Activated T-helper 1 cell treated with Interleukin-2 at 50 U/mL for 16 hours (primary cell): ENCODE measurements at places on chromosomes 12 and 14.

DNA sequence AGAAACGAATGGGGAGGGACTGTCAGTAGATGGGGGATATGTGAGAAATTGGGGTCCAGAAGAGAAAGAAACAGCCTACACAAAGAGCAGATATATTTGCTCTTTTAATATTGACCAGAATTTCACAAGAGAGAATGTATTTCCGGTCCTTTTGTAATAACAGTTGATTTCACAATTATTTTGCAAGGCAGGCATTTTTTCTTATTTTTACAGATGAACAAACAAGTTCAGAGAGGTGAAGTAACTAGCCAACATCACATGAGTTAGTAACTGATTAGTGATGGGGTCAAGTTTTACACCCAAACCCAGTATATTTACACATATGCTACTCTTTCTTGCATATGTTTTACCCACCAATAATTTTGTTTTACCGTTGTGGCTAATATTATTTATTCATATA lies 188.2 kb downstream of the NAV3 start:
- DNase-seq, result no peak

DNA sequence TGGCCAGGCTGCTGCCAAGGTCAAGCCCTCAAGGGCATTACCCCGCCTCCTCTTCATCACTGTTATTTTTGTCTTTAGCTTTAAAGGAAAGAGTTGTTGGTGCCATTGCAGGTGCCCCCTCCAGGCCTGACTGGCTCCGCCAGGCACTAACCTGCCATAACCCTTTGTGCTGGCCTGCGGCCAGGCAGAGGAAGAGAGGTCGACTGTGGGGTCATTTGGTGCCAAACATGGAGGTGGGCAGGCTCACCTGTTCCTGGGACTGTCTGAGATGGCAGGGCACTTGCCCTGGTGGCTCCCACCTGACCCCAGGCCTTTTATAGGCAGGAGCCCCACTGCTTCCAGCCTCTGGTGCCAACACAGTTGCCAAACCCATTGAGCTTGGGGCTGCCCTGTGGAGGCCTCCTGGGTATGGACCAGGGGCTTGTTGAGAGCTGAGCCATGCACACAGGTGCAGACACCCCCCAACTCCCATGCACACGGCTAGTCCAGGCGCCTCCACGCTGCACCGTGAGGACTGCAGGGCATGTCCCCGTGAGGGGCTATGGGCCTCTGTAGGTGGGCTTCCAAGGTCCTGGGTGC lies 29.4 kb upstream of the PLD4 start:
- DNase-seq, result no peak

DNA sequence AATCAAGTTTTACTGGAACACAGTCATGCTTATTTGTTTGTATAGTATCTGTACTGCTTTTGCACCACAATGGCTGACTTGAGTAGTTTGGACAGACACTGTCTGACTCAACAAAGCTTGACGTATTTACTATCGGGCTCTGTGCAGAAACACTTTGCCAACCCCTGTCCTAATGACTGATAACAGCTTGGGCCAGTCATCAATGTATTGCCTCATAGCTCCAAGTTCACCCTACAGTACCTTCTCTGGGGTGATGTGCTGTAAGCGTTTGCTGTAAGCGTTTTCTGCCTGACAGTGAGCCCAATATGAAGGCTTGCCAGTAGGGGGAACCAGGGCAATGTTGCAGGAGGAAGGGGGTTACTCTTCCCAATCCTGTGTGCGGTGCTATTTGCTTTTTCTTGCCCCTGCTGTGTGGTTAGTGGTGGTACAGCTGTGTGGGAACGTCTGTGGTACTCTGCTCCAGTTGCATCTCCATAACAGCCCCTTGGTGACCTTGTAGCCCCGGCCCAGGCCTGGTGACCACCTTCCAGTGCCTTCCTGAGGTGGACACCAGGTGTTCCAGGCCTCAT lies 5.4 kb upstream of the CCDC177 start:
- no peak for DNase-seq

- DNase-seq, result no peak
These were observed 58.9 kb downstream of the FBXO34 start for GRCh38 chr14:55329999-55330710.

DNA sequence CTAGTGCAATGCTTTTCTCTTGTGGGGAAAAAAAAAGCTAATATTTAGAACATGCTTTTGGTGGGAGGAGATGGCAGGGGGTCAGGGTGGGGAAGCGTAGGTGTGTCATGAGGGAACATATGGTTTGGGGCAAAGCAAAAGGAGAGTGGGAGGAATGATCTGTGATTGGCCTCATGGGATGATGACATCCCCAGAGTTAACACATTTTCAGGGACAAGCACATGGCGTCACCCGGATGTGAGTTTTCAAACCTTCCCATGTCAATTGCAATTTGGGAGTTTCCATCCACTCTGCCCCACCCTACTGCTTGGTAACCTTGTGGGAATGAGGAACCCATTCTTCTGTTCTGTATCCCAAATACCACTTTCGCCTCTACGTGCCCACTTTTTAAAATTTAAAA lies 164.2 kb downstream of the SSPN start:
- no peak for DNase-seq

DNA sequence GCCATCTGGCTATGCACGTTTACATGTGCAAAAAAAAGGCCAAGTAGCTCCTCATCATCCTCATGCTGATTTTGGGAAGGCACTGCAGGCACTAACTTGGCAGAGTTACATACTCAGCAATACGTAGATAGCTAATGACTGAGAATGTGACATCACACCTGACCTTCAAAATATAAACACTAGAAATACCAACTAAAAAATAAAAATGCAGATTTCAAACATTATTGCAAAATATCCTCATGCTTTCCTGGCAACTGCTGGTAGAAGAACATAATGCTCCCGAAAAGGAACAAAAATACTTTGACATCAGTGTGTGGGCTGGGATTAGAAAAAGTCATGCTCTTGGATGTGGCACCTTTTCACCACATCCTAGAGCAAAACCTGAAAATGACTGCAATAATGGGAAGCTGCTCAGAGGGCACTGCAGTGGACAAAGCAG lies 153.2 kb upstream of the ABCD2 start:
- no peak for DNase-seq

DNA sequence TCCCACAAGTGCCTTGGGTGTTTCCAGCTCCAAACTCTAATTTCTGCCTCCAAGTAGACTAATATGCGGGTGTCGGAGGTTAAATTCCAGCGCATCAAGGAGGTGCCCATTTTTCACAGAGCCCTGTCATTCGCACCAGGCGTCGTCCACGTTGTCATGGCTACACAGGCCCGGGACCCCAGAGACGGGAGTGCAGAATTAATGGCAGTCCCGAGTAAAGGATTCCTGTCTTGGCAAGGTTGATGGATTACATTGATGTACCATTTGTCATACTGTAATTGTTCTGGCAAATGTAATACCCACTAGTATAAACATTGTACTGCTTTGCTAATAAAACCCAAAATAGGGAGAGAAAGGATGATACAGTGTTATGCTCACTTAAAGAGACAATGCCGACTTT lies 222.9 kb upstream of the MYL2 start:
- DNase-seq, result no peak

- DNase-seq, result no peak
These were observed 302.0 kb upstream of the SYT1 start for GRCh38 chr12:78562368-78563205.

DNA sequence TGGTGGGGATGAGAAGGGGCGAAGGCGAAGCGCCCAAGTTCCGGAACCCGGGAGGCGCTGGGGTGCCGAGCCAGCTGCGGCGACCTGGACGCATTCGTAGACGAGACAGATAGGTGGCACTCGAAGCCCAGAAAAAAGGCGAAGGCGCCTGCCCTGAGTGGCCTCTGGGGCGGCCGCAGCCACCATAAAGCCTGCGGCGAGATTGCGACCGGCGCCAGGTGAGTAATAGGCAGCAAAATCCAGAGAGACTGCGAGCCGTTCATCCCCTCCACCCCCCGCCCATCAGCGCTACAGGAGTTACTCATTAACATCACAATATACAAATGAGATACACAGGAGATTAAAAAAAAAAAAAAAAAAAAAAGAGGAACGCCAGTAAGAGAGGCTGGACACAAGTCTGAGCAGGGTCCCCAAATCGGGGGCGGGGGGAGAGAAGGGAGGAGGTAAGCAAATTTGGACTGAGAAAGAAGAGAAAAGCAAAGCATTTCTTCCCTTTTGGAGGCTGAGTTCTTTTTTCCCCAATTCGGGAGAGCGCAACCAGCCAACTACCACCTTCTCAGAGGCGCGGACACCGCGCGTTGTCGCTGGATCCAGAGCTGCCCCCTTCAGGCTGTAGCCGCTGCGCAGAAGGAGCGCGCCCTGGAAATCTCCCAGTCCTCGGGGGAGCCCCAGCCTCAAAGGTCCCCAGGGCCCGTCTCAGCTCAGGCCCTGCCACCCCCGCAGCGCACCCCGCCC lies 15.7 kb downstream of the TBX3 start:
- no peak for DNase-seq

DNA sequence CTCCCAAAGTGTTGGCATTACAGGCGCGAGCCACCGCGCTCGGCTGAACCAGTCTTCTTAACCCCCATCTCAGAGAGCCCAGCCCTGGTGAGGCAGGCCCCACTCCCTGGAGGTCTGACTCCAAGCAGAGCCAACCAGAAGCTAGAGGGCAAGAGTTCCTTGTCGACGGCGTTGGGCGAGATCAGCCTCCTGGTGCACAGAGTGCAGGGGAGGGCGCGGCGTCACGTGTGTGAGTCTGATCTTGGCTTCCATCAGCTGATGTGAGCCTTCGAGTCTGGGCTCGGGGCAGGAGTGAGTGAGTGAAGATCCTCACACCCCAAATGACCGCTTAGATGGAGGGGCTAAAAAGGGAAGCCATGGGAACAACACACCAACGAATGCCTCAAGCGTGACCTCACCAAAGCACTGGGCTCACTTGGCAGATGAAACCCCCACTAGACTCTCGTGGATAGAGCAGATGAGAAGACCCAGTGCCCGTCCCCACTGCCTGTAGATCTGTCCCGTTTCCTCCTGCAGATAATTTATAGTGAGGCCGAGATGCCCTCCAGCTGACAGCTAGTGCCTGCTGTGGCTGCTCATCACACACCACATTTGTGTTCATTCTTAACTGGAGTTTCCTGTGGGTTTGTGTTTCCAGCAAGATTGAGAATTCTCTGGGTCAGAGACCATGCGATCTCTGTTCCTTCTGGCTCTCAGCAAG lies 28.6 kb upstream of the ADGRD1 start:
- DNase-seq, result no peak

- no peak for DNase-seq
These were observed 45.7 kb downstream of the WDR20 start for GRCh38 chr14:102185360-102185759.

DNA sequence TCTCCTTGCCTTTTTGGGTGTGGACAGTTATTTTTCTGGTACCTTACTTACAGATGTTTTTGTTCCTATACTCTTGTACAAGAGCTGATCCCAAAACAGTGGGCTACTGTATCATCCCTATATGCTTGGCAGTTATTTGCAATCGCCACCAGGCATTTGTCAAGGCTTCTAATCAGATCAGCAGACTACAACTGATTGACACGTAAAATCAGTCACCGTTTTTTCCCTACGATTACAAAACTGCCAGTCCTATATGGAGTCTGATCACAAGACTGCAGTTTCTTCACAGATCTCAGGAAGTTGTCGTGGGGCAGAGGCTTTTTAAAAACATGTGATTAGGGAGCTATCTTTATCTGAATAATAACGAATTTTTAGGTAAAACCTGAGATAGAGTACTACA lies 1.3 kb downstream of the LYSET start:
- DNase-seq, result no peak

DNA sequence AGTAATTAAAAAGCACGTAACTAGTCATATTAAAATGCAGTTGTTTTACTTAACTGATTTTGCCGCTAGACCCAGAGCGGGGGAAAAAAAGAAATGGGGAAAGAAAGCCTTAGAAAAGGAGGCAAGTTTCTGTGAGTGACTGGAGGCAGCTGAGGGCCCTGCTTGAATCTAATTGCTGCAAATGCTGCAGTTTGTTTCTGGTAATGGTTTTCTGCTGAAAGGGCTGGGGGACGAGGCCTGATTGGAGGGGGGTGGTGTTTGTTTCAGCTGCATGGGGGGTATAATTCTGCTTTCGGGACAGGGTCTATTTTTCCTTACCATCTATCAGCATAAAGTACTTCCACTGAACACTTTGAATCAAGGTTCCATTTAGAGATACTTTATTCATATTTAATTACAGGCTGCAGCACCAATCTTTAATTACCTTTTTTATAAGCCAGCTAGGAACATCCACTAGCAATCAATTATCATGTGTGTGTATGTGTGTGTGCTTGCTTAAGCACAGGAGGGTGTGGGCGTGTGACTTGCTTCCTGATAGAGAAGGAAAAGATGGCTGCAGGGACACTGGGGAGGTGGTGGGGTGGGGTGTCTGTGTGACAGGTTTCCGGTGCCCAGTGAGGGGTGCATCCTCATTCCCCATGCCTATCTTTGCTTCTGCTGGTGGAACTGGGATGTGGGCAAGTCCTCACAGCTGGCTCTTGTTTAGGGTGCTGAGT lies 83.4 kb downstream of the ADCK1 start:
- DNase-seq, result no peak

DNA sequence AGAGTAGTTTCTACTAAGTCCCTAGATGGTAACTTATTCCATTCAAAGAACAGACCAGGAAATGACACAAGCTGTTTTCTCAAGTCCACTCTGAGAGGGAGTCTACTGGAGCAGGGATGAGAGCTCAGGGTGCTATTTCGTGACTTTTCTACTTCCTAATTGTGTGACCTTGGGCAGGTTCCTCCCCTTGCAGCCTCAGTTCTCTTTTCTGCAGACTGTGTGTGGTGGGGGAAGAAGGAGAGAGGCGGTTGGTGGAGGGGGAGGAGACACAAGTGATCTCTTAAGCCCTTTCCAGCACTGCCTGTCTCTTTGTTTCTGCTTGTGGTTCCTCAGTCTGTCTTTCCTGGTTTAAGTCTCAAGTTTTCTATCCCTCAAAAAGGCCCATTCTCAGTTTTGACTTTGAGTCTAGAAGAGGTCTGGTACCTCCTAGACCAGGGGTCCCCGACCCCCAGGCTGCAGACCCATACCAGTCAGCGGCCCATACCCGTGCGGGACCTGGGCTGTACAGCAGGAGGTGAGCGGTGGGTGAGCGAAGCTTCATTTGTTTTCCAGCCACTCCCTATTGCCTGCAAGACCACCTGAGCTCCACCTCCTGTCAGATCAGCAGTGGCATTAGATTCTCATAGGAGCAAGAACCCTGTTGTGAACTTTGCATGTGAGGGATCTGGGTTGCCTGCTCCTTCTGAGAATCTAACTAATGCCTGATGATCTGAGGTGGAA lies 10.7 kb downstream of the FGF6 start:
- DNase-seq, result no peak

DNA sequence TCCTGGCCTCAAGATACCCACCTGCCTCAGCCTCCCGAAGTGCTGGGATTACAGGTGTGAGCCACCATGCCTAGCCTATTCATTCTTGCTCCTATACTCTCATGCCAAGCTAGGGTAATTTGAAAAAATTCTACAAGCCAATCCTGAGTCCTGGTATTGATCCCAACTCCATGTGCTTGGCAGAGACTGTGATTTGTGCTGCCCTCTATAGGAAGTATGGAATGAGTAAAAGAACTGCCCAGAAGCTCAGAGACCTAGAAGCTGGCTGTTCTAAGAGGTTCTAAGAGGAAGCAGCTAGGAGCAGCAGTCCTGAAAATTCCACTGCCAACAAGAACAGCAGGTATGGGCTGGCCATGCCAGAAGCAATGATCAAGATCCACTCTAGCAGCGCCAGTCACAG lies 402.5 kb downstream of the PCNX1 start:
- no peak for DNase-seq
